Stimulated activated CD4-positive, alpha-beta T cell treated with anti-CD3 and anti-CD28 coated beads, Interleukin-1b, Interleukin-23, amount 100 ng/mL, for 1 hour (primary cell): ENCODE measurements at places on chromosomes 6 and 20.

DNA sequence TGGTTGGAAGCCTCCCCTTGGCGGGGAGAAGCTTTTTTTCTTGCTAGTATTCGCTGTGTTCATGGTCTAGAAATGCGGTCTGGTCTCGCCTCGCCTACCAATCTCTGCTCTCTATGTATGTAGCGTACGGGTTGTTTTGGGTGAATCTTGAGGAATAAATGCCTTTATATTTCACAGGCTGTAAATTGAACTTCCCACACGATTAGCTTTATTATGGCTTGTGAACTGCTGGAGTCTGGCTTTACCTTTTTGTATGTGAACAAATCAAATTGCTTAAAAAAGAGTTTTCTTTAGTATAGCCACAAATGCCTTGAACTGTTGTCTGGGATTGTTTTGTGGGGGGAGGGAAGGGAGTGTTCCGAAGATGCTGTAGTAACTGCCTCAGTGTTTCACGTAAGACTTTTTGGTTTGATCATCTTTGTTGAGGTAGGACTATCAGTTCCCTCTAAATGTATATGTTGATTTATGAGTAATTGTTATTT lies 2.2 kb downstream of the INSM1 start:
- DNase-seq = no peak

DNA sequence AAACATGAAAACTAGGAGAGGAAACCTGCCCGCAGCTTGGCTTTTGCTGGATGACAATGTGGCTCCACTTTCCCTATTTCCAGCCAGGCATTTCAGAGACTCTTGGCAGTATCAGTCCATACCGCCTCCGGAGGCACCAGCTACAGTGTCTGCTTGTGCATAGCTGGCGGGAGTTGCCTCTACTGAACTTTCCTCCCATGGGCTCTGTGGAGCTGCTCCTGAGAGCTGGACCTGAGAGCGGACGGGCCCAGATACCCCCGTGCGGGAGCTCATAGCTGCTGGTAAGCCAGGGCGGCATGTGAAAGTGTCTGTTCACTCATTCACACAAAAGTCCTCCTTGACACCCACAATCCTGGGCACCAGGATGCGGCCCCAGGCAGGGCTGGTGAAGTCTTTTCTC lies 130.3 kb upstream of the PMEPA1 start:
- no peak for DNase-seq

- DNase-seq = no peak
These were observed 748.4 kb downstream of the PTPRT start for GRCh38 chr20:42441196-42441863.

DNA sequence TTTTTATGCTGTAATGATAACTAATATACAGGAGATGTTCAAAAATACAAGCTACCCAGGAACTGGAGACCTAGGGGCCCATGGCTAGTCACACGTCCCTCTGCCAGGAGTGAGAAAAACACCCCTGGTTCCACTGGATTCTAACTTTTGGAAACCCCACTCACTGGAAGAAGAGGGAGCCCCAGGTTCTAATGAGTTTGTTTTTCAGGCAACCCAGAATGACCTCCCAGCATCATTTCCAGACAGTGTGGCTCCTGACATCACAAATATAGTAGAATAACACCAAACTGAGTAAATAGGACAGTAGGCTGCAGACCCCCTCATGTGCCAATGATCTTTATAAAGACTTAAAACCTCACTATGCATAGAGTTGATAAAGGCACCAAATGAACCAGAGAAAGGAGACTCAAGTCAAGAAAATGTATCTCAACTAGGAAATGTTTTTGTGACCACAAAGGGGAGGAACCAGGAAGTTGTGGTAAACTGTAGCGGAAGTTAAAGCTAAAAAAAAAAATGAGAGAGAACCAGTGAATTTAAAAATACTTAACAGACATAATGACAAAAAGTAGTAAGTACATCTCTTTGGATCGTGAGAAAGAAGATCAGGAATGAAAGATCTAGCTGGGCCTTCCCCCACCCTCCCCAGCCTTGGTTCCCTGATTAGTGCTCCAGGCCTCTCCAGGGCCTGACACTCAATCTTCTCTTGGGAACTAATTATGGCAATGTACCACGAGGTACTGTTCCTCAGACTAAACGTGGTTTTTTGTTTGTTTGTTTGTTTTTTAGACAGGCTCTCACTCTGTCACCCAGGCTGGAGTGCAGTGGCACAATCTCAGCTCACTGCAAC lies 19.8 kb downstream of the HLA-E start:
- no peak for DNase-seq

DNA sequence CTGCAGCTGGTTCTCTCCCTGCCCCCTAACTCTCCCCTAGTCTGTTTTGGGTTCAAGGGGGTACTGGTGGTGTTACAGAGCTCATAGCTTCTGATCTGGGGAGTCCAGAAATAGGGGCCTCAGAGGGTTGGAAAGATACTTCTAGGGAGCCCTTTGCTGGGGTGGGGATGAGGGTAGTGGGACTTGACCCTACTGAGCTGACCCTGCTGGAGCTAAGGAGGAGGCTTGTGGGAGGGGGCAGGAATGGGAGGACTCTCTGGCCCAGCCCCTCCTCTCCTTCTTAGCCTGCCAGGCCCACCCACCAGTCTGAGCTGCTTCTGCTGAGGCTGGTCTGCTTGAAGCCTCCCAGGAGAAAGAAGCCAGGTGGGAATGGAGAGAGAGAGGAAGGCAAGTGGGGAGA lies at the start of gene EGFL8:
TSS of gene EGFL8 (plus strand) at position 301 of the 400 bp plus-strand sequence. CDS start 1,571 bp downstream, outside the sequence.
- no peak for DNase-seq

DNA sequence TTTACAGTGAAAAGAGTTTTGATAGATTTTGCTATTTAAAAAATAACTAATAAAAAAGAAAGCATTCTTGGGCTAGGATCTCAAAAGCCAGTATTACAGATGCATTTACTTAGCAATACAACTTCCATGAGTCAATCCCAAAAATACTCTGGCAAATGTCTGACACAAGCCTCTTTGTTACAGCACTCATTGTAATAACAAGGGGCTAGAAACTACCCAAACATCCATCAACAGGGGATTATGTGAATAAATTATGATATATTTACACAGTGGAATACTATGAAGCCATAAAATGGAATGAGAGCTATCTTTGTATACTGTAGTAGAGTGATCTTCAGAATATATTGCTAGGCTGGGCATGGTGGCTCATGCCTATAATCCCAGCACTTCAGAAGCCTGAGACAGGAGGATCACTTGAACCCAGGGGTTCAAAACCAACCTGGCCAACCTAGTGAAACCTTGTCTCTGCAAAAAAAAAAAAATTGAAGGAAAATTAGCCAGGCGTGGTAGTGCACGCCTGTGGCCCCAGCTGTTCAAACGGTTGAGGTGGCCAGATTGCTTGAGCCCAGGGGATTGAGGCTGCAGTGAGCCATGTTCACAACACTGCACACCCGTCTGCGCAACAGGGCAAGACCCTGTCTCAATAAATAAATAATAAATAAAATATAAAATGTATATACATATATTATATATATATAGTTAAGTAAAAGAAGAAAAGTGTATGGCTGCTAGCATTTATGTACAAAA lies 34.7 kb upstream of the TOP1 start:
- DNase-seq = no peak

- no peak for DNase-seq
These were observed 54.5 kb upstream of the MRPS10 start for GRCh38 chr6:42271834-42272805.
